Activated naive CD8-positive, alpha-beta T cell treated with anti-CD3 and anti-CD28 coated beads, Interleukin-2, amount 10 ng/mL, durations not matched to agents 7 days and 5 days (primary cell): ENCODE measurements at places on chromosomes 6 and 20. TPM values are rescaled to one million over a fixed set of nuclear protein-coding genes. Genes with fewer than 3 reads are reported as not detected.
A peak's percentile ranks its signal among the peaks of the same experiment; 100 is the strongest.

GRCh38 chr20:41182296-41183212, 45.2 kb downstream of the PLCG1 start:
- DNase-seq = peak; percentile 27

DNA sequence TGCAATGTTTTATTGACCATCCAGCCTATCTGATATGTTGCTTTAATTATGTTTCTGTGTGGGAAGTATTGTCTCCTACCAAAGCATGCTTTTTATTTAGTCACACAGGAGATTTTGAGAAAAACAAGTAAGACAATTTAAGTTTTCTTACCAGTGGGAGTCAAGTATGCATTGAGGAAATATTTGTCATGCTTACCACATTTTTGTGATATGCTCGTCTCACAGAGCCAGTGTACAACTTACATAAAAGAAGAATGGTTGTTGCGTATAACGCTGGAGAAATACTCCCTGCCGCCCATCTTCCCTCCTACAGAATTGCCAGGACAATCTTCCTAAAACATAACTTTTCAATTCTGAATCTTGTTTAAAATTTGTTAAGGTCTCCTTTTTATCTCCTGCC, 37.1 kb upstream of the FILIP1 start:
- DNase-seq = no peak

- DNase-seq = no peak
Measured at GRCh38 chr6:78861509-78861908, 5.8 kb upstream of the IRAK1BP1 start.

Gene SLC44A4
- not detected for total RNA-seq

DNA sequence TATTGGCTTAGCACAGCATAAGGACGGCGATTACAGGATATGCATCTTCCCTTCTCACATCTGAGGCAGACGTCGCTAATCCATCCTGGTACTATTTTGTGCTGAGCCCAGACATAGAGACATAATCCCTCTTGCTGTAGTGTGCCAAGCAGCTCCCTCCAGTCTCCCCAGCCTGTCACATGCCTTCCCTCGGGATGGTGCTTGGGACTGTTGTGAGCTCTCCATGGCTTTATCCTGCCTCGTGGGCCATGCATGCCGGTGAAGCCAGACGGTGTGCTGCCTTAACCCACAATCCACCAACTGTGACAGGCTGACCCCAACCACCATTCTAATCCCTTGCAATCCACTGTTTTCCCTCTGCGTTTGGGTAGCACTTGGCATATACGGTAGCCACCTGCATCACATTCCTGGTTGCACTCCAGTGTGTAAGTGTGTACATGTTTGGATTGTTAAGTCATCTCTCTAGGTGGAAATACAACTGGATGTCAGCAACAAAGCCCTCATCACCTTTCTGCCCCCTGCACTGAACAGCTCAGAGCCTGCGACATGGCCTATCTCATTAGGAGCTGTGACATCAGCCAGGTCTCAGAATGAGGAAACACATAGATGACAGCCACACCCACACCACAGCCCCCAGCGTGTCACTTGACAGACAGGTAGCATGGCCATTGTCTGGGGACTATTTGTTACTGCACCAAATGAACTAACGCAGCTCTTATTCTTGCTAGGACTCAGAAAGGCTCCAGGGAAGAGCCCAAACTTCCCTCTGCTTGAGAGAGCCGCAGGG, 374.8 kb upstream of the CDH4 start:
- DNase-seq = no peak

Gene NRSN1
- not detected for total RNA-seq

Gene PAK5
- total RNA-seq = not detected

DNA sequence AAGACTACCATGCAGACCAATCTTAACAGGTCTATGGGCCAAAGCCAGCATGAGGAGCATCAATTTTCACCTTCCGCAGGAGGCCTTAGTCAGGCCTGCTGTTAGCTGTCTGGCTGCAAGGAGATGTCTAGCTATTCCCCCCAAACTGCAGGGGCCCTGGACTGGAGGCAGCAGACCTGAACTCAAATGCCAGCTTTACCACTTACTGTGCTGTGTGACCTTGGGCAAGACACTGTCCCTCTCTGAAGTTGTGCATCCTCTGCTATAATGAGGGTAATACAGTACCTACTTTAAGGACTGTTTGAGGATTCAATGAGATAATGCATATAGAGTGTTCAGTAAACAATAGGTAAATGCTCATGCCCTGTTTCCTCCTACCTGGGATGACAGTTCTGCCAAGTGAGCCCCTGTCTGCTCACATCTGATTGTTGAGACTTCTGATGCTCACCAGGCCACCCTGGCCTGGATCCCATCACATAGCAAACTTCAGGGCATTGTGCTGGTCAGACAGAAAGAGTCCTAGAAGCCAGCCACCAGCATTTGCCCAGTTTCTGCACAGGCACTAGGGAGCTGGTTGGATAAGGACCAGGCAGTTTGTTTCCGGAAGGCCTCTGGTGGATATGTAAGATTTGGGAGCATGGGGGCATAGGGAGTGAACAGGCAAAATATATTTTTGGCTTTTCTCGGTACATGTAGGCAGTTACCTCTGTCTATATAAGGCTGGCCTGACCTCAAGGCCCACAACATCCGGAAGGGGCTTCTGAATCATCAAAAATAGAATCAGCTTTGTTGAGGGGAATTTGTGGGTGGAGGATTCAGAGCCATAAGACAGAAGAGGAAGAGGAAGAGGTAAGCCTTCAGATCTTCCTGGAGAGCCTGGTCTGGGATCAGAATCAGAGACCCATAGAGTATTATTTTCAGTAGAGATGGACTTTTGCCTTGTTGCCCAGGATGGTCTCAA, 2.3 kb upstream of the OCSTAMP start:
- peak; percentile 62 for DNase-seq
